NCI-H510A (cell line): ENCODE measurements at places on chromosomes 5 and 9.

GRCh38 chr5:122312591-122313406, 762 bp downstream of the SNCAIP start:
- DNase-seq: no peak

- DNase-seq: no peak
Measured at GRCh38 chr5:74934949-74935751, 69.0 kb upstream of the FAM169A start.

DNA sequence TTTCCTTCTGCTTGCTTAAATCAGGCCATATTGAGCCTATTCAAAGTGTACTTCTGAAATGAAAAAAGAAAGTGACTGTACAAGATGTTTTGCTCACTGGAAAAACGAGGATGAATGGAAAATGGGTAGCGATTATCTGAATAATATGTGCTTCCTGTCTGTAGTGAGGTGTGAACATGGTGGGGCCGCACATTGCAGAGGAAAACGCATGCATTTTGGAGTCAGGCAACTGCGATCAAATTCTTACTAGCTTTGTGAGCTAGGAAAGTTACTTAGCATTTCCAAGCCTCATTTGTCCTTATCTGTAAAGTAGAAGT, 73.0 kb upstream of the PRSS3 start:
- no peak for DNase-seq

GRCh38 chr5:133889271-133889905, 79.0 kb downstream of the C5orf15 start:
- no peak for DNase-seq

GRCh38 chr5:143781993-143782520, 29.9 kb upstream of the HMHB1 start:
- DNase-seq: no peak

- DNase-seq: no peak
Measured at GRCh38 chr9:120713257-120714087, 798 bp downstream of the MEGF9 start.

DNA sequence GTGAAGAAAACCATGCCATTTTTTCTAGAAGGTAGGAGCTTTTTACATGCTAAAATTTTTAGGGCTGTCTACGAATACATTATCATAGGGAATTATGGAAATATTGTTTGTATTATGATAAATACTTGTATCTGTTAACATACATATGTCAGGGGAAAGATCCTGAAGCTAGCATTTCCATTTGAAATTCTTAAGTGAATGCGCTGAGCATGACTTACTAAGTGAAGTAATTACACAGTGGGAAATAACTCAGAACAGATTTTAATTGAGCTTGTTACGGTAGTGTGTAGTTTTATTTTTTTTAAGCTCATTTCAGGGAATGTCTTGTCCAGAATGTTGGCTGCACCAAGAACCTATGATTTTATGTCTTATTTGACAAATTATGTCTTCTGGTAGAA, 19.1 kb downstream of the TDRD7 start:
- DNase-seq: no peak

DNA sequence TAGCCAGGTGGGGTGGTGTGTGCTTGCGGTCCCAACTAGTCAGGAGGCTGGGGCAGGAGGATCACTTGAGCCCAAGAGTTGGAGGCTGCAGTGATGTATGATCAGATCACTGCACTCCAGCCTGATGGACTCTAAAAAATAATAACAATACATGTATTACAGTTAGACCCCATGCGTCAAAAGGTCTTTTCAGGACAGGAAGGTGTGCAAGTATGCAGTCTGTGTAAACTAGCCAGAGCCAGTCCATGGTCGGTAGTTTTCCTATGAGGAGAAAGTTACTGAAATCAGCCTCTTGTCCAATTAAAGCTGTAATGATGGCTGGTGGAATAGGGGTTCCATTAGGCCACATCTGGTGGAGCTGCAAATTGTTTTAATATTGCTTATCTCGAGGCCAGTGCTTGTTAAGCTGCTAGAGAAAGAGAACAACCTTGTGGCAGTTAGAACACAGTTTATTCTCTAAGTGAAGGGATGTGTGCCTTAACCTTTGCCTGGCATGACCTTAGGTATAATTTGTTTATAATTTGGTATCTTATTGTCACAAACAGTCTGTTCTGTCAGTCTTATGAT, 1.5 kb upstream of the STOM start:
- no peak for DNase-seq

DNA sequence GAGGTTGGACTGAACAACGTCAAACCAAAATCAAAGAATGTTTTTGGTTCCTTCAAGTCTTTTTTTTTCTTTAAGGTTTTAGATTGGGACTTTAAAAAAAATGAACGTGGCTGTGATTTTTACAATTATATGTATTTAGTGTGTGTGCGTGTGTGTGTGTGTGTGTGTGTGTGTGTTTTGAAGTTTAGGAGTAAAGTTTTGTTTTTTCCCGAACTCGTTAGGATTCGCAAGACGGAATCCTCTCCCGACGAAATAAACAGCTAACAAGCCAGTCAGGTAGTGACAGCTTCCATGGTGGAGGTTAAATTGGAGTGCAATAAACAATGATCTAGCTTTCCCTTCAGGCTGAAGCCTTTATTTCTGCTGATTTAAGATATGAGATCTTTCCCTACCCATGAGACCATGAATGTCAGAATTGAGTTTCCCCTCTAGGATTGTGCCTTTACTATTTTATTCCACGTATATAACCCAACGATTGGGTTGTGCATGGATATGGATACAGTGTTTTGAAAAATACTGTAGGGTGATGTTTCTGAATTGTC, 1.2 kb downstream of the KIAA1958 start:
- no peak for DNase-seq
